ENCODE measurements at places on chromosomes 11 and 22. TPM values are rescaled to one million over a fixed set of nuclear protein-coding genes. Genes with fewer than 3 reads are reported as not detected.

The C11orf42 gene
- not detected for total RNA-seq

The TEX54 gene
- not detected for total RNA-seq

The CHCHD10 gene
- 1,008 TPM for total RNA-seq

The OR2D2 gene
- total RNA-seq = not detected

The SYT8 gene
- total RNA-seq = not detected

The DDTL gene
- total RNA-seq = 3.5 TPM

The MYBPC3 gene
- total RNA-seq = 1,860 TPM

The TRIM22 gene
- 16.1 TPM for total RNA-seq
